NCI-H1092 treated with DMSO at 0.1 percent for 48 hours (cell line): ENCODE measurements at places on chromosomes 12 and 14.

DNA sequence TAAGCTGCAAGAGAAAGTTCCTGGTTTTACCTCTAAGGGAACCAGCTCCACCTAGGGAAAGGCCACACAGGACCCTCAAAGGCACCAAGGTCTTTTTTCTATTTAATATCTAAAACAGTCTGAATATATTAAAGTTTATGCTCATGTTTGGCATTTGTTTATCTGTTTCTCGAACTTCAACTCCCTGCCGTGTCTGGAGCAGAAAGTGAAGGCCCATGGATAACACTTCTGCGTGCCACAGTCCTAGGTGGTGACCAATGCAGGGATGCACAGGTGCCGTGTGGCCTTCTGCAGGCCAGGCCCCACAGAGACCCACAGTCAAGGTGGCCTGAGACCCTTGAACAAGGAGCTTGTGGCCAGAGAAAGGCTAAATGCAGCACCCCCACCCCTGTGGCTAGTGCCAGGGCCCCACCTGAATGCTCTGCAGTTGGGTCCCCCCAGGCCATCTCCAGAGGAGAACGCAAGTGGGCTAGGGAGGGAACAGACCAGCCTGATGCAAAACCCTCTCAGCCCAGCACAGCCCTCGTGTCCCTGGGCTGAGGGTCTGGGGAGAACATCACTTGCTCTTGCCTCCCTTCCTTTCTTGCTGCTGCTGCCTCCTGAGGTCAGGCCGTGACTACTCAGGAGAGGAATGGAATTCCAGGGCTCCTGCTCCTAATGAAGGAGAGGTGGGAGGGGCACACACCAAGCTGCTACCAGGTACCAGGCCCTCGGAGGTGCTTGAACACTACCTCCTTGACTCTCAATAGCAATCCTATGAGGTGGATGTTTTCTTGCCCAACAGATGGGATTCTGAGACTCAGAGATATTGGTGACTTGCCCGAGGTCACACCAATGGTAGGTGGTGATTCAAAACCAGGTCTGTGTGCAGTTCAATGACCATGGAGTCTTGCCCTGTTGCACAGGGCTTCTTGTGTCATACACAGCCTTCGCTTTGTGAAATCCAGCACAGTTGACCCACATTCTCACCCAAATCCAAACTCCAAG, 45.4 kb downstream of the PSMA6 start:
- no peak for DNase-seq

DNA sequence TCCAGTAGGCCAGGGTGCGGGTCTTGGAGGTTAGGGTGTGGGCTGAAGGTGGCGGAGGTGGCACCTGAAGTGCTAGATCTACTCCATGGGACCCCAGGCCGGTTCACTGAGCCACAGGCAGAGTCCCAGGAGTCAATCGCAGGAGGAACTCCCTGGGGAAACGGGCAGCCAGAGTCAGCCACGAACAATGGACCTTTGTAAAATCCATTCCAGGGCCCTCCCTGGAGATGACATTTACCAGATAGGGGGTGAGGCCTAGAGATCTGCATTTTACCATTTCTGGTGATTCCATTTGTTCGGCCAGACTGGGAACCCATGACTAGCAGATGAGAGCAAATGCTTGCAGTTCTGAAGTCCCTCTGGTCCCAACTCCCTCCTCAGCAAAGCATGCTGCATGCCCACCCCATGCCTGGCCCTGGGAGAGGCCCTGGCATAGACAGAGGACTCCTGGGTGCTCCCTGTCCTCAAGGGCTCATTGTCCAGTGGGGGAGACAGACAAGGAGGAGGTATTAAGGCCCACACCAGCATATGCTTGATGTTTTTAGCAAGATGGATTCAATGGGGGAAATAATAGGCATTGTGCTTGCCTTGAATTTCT, 115.5 kb downstream of the EML1 start:
- no peak for DNase-seq

- DNase-seq = no peak
Measured at GRCh38 chr12:48336061-48336460, 14.7 kb downstream of the ZNF641 start.

DNA sequence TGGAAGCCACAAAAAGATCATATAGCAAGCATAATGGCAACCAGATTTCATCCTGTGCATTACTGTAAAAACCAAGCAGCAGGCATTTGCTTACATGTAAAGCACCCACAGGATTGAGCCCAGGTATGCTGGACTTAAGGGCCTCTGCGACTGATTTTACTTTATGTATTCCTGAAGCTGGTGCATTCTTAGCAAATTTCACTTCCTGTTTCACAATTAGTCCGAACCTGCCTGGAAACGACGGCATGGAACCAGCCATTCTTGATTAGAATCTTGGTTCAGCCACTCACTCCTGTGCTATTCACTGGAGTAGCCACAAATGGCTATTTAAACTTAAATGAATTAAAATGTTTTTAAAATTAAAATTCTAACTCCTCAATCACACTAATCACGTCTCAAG, 239.2 kb downstream of the NUAK1 start:
- DNase-seq = no peak

DNA sequence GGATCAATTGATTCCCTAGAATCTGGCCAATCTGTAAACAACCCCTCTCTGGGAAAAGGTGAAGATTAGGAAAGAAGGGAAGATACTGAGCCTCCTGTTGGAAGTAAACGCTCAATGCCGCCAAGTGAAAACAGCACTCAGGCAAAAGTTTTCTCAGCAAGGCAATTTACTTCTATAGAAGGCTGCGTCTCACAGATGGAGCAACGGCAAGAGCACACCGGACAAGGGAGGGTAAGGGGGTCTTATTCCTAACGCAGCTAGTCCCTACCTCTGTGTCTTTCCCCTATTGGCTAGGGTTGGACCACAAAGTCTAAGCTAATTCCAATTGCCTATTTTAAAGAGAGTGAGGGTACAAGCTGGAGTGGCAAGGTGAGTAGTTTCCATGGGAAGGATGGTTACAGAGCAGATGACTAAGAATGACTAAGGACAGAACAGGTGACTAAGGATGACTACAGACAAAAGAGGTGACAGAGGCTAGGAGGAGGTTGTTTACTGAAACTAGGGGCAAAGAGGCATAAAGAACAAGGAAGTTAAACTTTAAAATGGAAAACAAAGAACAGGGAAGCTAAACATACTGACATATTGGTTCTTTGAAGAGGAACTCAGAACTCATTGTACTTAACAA, 5.6 kb upstream of the TTC9 start:
- no peak for DNase-seq

DNA sequence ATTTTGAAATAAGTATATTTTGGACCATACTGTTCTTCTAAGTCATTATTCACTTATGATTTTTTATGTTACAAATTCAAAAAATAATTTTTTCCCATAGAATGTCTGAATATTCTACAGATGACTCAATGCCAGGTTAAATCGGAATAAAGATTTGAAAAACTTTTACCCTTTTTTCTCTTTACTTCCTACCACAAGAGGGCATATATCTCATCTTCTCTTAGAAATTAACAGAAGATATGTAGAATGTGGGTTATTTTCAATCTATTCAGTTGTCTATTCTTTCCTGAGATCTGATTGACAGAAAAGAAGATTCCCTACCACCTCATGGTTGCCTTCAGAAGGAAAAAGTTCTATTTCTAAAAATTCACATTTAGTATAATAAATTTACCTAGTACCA, 53.0 kb upstream of the KITLG start:
- no peak for DNase-seq

DNA sequence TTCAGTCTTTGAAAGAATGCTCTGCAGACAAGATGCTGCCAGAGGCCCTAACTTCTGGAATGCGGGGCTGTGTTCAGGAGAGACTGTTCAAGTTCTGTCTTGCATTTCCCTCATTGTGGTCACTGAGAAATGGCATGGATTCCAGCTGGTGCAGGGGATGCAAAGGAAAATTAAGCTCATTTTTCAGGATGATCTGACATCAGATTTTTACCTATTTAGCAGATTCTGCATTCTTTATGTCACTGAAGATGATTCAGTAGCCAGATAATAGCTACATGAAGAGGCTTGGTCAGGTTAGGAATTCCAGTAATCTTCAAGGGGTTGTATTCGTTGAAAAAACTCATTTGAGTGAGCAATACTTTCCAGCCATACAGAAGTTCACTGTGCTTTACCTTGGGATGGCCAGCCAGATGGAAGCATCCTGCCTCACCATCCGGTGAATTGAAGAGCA, 16.1 kb upstream of the MFAP5 start:
- DNase-seq = no peak

DNA sequence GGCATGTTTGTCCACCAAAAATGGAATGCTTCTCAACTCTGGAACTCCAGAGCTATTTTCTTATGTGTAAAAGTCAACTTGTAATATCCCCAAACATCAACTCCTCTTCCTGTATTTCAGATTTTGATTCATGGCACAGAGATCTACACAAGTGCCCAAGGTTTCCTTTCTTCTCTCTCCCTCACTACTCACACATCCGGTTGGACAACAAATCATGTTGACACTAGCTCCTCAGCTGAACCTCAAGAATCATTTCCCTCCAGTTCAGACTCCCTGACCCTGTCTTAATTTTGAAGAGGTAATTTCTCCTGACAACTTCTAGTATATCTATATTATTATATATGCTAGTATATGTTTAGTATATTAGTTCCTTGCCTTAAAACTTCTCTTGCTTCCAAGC, 485.4 kb upstream of the CCDC196 start:
- DNase-seq = no peak

DNA sequence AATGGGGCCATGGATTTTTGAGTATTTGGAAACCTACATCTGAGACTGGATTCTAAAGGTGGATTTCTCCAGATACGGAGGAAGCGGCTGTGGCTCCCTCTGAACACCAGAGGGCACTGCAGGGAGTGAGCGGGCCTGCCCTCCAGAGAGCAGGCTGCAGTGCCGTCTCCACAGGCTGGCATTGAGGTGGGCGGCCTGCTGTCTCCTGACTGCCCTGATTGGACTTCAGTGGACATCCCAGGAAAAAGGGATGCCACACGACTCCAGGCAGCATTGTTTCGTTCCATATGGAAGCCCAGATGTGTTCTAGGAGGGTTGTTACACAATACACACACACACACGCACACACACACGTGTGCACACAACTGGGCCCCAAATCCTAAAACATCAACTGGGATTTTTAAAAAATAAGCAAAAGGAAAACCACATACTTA, 20.9 kb upstream of the ANO2 start:
- DNase-seq = peak; percentile 12

DNA sequence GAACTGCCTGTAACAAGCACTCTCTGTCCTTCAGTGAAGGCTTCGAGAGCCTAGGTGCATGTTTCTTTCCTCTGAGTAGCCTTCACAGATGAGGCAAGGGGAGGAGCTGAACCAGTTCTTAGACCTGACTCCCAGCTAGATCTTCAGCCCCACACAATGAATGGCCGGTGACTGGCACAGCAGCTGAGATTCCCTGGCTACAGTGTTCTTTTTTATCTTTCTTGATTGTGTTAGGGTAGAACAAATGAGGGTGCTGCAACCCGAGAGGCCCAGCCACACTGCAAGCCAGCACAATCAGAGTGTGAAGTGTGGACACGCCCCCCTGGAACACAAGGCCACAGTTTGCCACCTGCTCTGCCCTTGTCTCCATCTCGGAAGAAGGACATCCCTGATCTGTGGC, 19.1 kb upstream of the COL2A1 start:
- DNase-seq = peak; percentile 53

DNA sequence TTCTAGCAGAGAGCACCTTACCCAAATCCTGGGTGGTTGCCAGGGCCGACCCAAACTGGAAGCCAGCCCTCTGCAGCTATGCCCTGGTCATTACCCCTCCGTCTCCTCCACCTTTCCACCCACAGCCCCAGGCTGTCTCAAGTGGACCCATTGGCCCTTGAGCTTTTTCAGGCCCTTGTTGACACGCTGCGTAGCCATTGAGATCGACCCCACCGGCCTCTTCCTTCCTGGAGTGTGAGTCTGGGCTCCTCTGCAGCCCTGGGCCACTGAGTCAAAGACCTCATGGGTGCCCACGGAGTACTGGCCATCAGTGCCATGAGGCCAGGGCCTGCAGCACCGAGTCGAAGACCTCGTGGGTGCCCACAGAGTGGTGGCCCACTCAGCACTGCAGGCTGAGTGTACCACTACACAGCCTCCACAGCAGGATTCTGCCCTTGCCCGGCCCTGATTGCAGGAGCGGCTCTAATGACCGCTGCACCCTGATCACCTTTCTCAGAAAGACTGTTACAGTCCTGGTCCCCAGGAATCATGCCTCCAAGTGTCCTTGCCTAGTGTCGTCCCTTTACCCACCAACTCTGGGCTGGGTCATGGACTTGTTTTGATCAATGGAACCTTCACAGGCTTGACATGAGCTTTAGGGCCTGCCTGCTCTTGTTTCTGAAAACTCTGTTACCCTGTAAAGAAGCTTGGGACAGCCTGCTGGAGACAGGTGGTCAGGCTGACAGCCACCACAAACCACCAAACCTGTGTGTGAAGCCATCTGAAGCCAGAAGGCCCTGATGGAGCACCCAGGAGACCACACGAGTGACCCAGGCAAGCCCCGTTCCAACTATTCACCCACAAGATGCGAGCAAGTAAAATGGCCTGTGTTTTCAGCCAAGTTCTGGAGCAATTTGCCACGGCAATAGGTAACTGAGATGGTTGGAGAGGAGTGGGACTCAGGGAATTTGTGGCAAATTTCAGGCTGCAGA, 39.6 kb upstream of the TRAF3 start:
- no peak for DNase-seq

GRCh38 chr12:90311561-90311960, 602.9 kb upstream of the ATP2B1 start:
- DNase-seq = no peak

GRCh38 chr14:104473649-104474494, 105.7 kb upstream of the C14orf180 start:
- no peak for DNase-seq

- DNase-seq = no peak
Measured at GRCh38 chr12:130879781-130880389, 8.0 kb downstream of the RAN start.

- no peak for DNase-seq
Measured at GRCh38 chr12:132784580-132784979, 22.9 kb upstream of the ANKLE2 start.

- DNase-seq = no peak
Measured at GRCh38 chr14:90400904-90401561, 4.2 kb downstream of the CALM1 start.

- no peak for DNase-seq
Measured at GRCh38 chr12:43766291-43766690, 7.5 kb downstream of the IRAK4 start.

GRCh38 chr14:90812109-90812508, 4.1 kb downstream of the TTC7B start:
- DNase-seq = no peak

DNA sequence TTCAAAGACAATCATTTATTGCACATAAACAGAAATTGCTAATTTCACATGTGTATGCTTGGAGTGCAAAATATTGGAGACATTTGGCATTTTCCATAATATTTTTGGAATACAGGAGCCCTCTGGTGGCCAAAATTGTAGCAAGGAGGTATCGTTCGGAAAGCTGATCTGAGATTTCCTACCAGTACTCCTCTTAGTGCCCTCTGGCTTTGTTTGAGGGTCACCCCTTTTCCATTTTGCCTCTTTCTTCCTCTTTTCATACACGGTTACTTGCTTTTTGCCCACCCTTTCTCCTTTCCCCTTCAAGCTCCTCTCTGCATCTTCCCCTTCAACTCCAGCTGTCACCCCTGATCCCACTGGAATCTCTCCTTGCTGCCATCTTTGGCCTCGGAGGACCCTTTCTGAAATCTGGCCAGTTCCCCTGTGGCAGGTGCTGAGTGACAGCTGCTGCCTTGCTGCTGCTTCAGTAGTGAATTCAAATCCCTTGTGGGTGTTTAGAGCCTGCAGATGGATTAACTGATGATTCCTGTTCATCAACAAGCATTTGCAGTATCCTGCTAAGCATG, 164.6 kb upstream of the PARP11 start:
- DNase-seq = no peak

- no peak for DNase-seq
Measured at GRCh38 chr12:92393504-92393903, 247.9 kb upstream of the BTG1 start.
